ENCODE measurements at places on chromosomes 2 and 18. TPM values are rescaled to one million over a fixed set of nuclear protein-coding genes. Genes with fewer than 3 reads are reported as not detected.

- DNase-seq: no peak
These were observed 2.2 kb upstream of the IWS1 start for GRCh38 chr2:127528487-127528886.

DNA sequence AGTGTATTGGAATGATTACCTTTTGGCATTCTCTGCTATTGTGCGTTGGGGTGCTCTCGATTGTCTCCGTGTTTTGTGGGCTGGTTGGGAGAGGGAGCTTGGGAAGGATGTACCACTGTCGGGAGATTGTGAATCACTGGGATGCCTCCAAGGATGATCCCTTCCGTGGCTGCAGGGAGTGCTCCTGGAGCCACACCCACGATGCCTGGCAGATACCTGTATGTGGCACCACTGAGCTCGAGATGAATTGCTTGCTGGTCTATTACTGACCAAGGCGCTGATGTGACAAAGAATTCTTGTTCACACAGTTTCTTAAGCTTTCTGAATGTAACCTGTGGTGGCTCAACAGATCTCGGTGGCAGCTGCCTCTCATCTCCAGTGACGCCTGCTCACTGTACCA, 159.7 kb upstream of the LHCGR start:
- DNase-seq: no peak

GRCh38 chr18:59885579-59886163, 14.1 kb upstream of the PMAIP1 start:
- DNase-seq: no peak

DNA sequence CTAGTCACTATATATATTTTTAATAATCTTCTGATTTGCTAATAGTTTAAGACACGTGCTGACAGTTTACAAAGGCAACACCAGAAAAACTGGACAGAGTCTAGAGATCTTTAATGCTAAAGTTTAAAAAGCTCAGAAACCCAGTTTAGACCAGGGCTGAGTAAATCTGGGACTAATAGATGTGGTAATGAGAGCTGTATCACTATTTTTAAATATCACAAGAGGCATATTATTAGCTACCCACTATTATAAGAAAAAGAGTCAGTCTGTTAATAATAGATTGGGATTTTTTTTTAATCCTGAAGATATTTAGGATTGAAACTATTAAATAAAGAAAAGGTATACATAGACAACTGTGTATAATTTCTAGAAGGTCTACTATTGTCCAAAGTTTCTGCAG, 299.9 kb downstream of the ZEB2 start:
- DNase-seq: no peak

- DNase-seq: no peak
These were observed 66.7 kb downstream of the SKA1 start for GRCh38 chr18:50441501-50441900.

- no peak for DNase-seq
These were observed 681 bp upstream of the NRP2 start for GRCh38 chr2:205681401-205682238.

The KIDINS220 gene
- polyA plus RNA-seq: 62.9 TPM

The CNGA3 gene
- 0.15 TPM for polyA plus RNA-seq
